ENCODE measurements at places on chromosomes 4 and X.
A peak's percentile ranks its signal among the peaks of the same experiment; 100 is the strongest.

GRCh38 chr4:168863719-168864647 is 146.1 kb downstream of the CBR4 start:
- no peak for DNase-seq

DNA sequence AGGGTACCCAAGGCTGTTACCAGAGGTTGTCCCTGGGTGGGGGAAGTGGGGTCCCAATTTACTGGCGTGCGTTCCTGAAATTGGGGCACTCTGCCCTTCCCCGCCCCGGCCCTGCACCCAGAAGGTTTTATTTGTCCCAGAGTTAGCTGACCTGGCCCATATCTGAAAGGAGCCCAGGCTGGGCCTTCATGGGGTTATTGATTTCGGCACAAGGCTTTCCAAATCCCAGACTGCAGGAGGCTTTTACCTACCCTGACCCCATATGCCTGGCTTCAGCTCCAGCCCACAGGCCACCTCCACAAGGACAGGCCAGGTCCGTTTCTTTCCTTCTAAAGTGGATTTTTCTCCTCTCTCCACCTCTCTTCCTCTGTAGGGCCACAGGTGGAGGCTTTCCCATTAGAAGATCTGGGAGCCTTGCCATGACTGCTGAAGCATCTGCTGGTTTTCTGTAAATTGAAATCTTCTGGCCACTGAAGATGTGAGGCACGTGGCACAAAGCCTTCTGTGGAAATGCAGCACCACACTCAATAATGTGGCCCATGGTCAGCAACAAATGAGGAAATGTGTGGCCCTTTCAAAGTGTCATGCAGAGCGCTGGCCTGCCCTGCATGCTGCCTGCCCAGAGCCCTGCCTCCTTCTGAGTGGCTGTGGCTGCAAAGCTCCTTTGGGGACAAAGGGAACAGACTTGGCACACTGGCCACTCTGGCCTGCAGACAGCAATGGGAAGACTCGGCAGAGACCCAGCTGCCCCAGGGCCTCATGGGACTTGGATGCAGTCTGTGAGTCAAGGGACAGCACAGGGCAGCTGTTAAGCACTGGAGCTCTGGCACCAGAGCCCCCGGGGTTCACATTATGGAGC is 43.1 kb upstream of the MTM1 start:
- DNase-seq: no peak

- DNase-seq: no peak
Observed at GRCh38 chr4:68708566-68708965, 38.1 kb upstream of the UGT2B15 start.

- DNase-seq: no peak
Observed at GRCh38 chrX:143017272-143017671, 8.5 kb upstream of the SPANXN4 start.

DNA sequence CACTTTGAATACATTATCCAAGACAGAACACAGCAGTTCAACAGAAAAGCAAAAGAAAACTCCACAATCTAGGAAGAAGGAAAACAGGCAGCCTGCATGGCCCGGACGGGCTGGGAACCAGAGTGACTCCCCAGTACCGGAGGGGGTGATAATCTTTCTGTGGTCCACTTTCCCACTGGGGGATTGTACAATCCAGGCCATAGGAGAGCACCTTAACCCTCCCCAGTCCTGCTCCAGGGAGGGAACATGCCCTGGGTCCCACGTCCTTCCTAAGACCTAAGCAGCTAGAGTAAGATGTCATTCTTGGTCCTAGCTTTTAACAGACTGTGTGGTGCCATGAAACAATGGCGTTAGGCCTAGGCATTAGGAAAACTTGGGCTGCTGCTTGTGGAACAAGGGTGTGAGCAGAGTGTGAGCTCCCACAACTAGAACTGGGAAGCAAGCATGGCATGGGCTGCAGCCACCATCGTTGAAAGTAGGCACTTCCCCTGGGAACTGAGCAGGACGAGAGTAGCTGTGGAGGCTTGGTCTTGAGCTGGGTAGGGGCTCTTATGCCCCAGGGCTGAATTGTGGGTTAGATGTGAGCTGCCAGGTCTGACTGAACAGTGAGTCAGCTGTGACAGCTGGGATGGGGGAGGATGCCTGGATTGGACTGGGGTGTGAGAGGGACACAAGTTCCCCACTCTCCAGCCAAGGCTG is 42.4 kb downstream of the NAT8L start:
- DNase-seq: no peak

GRCh38 chrX:151177141-151178027 is 1.0 kb downstream of the GPR50 start:
- no peak for DNase-seq

DNA sequence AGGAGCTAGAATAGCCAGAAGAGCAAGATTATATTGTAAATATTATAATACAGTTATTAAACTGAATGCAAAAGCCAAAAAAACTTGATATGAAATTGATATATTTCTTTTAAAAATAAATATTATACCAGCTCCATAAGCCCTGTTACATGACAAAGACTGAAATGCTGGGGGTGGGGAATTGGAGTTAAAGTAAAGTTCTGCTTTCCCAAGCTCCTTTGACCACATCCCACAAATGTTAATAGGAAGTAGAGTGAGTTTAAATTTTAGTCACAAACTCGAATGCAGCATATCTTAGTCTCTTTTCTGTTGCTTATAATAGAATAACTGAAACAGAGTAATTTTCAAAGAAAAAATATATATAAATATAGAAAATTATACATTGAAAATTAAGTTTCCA is 46.9 kb upstream of the NFKB1 start:
- DNase-seq: no peak

DNA sequence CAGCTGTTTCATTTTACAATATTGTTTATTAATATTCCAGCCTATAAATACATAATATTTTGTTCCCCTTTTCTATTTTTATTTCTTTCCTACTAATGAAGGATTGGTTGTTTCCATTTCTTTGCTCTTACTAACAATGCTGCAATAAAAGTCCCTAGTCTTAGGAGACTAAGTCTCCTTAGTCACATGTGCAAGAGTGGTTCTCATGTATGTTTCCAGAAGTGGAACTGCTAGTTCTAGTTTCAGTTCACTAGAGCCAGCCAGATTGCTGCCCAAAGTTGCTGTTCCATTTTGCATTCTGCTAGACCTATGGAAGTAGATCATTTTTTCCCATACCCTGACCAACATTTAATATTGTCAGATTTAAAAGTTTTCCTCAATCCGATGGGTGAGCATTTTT is 44.3 kb downstream of the CNGA1 start:
- no peak for DNase-seq

DNA sequence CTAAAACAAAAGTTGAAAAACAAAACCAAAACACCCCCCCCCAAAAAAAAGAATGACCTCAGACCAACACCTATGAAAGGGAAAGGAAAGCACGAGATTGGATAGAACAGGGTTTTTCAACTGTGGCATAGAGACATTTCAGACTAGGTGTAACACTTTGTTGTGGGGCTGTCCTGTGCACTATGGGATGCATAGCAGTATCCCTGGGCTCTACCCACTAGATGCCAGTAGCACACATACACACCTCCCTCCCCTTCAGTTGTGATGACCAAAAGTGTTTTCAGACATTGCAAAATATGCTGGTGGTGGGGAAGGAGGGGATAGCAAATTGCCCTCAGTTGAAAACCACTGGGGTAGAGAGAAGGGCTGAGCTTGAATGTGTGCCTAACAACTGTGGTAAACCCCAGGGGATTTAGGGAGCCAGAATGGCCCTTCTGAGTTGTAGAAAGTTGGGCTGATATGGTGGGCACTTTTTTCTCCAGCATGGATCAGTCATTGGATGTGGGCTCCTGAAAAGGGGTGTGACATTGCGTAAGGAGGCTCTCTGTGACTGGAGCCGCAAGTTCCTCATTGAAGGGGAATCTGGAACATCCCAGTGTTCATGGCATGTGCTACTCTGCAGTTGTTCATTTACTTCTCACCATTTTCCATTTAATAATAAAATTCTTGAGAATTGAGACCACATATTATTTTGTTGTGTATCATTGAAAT is 8.8 kb upstream of the GEMIN8 start:
- no peak for DNase-seq

- no peak for DNase-seq
Observed at GRCh38 chr4:176464748-176465147, 145.0 kb downstream of the SPCS3 start.

- DNase-seq: no peak
Observed at GRCh38 chr4:5631352-5632065, 76.8 kb downstream of the EVC2 start.

- DNase-seq: peak; percentile 27
Observed at GRCh38 chrX:17374619-17375366, at the start of gene NHS. Gene NHS (plus strand): TSS chrX:17375200. CDS start chrX:17375758, 558 bp downstream.

DNA sequence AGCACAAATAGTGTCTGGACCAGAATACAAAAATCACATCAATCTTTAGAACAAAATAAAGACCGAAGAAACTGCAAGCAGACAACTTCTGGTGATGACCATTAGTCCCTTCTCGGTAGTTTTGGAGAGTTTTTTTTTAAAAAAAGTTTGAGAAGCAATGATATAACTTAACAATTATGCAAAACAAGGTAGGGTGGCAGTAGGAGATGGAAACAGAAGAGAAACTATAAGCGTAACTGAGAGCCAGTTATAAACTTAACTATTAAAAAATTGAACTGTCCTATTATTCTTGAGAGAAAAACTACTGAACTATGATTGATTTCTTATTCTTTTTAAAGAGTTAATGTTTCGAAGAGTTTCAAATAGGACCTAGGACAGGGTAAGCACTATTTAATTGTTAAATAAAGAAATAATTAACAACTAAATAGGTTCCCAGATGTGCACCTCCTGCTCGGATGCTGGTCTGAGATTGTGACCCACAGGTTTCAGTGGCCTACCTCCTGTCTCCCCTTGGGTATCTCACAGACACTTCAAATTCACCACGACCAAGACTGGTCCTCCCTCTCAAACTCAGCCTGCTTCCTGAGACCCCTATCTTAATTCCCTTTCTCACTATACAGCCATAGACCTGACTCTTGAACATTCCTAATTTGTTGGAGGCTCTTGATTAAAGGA is 81.3 kb downstream of the LEF1 start:
- DNase-seq: no peak

All from H54 (cell line).